CD4-positive, alpha-beta T cell treated with Interleukin-17A for 1 hour (primary cell): ENCODE measurements at places on chromosomes 4 and X.
A peak's percentile ranks its signal among the peaks of the same experiment; 100 is the strongest.

DNA sequence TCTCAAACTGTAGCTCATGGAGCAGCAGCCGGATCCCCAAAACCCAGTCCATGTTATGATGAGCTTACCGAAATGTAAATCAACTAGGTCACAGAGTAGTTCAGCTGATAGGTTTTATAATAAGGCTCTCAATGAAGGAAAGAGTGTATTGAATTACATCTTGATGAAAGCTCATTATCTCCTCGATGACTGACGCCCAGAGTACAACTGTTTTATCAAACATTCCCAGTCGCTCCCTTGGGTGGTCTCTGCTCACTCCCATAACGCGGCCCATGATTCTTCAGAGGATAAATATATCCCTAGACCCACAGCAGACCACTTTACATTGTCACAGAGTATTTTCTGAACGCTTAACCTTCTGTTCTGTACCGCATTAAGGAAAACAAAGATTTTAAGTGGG lies 452.3 kb upstream of the GALNT7 start:
- no peak for DNase-seq

GRCh38 chrX:150688911-150689451 lies 4.2 kb upstream of the MTMR1 start:
- DNase-seq: no peak

DNA sequence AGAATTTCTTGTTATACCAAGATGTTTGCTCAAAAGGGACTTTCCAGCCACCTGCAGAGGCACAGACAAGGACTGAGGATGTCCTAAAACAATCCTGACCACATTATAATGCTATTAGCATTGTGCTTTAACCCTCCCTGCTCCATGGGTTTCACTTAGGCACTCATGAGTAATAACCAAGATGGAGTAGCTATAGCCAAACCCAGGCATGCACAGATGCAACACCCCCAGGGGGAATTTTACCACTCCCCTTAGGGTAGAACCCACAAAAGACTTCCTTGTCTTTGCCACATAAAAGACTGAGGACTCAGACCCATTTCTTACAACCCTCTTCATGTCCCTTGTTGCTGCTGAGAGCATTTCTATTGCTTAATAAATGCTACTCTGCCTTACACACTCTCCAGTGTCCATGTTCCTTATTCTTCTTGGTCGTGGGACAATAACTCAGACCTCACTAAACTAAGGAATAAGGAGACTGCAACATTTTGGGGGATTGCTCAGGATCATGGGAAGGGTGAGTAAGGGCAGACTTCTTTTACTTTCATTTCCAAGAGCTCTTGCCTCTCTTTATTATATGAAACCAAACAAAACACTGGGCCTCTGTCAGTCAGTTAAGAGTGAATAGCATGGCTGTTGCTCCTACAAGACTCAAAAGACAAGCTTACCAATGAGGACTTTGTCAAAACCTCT lies 103.5 kb downstream of the TECRL start:
- DNase-seq: no peak

DNA sequence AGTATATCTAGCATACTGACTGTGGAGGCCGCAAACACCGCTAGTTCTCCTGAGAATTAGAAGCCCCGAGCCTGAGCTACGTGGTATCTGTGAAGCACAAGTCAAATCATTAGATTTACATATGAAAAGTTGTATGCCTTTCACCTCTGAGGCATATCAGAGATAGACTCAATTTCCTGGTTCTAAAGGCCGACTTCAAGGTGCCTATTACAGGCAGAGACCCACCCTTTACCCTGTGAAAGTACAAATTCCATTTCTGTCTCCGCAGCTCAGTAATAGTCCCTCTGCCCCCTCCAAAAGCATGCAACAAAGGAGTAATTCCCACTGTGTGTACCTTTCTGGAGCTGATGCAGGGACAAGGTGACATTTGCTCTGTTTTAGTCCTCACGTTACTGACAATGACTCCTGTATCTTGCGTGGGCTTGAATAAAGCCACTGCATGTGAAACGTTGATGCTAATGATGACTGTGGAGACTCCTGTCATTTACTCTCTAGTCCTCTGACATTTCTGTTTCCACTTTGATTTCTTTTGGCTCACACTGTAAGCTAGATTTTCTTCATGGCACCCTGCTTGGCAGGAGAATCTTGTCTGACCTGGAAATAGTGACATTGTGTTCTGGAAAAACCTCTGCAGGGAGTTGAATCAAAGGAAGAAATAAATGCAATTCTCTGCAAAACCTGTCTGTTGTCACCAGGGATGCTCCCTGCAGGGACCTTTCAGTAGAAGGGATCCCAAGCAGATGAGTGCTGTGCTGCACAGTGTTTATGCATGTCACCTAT lies 273.2 kb upstream of the EMCN start:
- no peak for DNase-seq

GRCh38 chr4:52694936-52695335 lies 35.8 kb upstream of the USP46 start:
- no peak for DNase-seq

DNA sequence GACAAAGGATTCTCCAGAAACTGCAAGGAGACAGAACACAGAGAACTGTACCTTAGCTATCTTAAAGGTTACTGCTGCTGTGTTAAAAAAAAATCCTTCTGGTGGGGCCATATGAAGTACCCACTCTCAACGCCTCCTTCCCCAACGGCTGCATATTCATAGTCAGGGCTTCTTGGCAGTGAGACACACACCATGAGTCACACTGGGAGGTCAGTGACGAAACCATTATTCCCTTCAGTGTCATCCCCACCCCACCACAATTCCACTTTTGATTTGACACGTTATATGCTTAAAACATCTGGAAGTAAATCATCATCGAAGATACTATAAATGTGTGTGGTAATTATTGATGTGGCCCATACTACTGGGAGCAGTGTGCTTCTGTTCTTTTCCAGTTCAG lies 271.5 kb downstream of the LDB2 start:
- no peak for DNase-seq

DNA sequence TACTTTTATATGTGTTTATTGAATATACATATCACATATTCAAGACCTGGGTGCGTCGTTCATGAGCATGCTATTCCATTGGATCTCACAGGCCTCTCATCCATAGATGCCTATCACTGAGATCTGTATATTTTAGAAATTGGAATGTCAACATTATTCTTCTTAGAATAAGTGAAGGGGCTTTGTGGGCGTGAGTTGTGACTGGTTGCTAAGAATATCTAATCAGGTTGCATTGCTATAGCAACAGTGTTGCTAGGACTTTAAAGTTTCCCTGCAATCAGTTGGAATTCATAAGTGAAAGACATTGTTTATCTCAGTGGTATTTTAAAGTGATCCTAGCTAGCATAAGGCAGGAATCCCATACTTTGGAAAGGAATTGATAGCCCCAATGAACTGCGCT lies 36.7 kb upstream of the ANK2 start:
- DNase-seq: no peak

GRCh38 chrX:127038065-127038464 lies 218.5 kb downstream of the PRR32 start:
- DNase-seq: no peak

GRCh38 chr4:121785479-121785878 lies 15.6 kb upstream of the EXOSC9 start:
- no peak for DNase-seq

DNA sequence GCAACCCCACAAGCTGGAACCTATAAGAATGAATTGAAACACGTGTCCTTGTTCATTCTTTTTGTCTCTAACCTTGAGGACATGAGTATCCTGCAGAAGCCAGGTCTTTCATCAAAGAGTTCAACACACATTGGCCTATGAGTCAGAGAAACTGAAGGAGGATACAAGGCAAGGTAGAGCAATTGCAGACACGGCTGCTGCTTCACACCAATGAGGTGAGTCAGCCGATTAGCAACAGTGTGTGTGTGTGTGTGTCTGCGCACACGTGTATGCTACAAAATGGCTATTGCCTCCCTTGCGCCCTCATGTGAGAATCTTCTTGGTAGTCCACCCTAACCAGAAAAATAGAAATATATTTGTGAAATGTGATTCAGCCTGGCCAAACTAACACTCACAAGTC lies 1477.7 kb upstream of the IGFBP7 start:
- DNase-seq: no peak

DNA sequence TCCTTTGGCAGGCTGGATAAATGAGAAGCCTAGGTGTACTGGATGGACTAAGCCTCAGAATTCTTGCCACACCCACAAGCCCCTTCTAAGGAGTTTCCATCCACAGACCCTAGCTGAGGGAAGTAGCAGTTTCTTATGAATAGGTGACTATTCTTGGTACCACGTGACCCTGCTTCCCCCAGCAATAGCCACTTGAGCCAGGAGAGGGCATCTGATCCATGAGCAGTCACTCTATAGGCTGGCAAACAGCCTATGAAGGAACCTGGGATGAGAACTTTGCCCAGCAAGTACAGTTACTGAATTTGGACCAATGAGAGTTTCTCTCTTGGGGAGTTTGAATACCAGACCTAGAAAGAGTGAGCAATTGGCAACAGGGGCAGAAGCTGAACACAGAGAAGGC lies 84.0 kb downstream of the RTL9 start:
- no peak for DNase-seq

DNA sequence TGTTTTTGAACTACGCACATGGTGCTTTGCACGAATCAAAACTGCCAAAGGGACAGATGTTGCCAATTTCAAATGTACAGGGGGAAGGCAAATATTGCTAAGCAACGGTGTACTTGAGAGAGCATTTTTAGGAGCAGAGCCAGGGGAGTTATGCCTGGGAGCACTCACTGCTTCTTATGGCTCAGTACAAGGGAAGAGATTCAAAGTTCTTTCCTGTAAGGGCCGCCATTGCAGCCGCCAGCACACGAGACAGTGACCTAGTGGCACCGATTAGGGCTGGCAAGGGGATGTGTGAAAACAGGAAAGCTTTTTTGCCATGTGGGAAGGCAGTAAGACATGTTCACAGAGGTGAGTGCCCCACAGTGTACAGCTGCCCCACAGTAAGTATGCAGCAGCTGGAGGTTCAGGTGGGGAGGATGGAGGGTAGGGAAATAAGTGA lies 133.8 kb downstream of the AFF1 start:
- DNase-seq: no peak

GRCh38 chr4:185265942-185266341 lies 56.5 kb downstream of the SNX25 start:
- DNase-seq: peak; percentile 24

DNA sequence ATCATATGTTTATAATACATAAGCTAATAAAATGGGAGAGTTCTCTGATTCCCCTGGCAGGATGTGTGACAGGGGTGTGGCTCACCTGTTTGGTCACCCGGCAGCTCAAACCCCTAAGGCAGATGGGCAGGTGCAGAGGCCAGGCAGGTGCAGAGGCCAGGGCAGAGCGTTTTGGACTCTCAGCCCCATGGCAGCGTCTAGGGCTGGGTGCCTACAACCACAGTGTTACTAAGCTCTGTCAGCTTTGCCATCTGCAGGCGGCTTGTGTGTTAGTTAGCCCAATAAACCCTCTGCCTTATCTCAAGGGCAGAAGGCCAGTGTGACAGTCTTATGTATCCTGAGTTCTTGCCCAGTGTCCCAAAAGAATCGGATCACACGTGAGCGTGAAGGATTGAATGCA lies 54.0 kb upstream of the UGT2B15 start:
- no peak for DNase-seq

DNA sequence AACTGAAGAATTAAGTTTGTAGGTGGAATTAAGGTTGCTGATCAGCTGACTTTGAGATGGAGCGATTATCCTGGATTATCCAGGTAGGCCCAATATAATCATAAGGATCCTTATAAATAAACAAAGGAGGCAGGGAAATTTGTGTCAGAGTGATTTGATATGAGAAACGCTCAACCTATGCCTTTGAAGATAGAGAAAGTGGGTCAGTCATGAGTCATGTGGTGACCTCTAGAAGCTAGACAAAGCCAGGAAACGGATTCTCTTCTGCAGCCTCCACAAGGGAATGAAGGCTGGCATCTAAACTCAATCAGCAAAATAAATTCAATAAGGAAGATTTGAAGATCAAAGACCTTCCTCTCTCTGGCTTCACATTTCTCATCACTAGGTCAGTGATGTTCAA lies 41.5 kb upstream of the SMIM10 start:
- no peak for DNase-seq

DNA sequence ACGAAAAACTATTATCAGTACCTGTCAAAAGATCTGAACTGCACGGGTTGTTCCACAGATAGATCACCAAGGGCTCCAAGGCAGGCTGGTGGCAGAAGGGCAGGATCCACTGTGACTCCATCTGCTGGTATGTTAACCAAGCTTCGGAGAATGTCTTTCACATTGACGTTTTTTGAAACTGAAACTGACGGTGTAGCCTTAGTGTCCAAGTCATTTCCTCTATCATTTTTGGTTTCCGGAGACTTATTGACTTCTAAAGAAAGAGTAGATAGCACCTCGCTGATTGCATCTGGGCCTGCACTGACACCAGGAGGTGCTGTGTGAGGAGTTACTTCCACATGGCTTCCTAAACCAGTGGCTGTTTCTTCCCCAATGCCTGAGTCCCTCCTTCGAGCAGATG lies 186.9 kb downstream of the LRBA start:
- DNase-seq: peak; percentile 85

- DNase-seq: no peak
Measured at GRCh38 chrX:25523574-25524540, 508.1 kb upstream of the ARX start.

GRCh38 chrX:18886344-18887161 lies 97.4 kb downstream of the PHKA2 start:
- DNase-seq: peak; percentile 40

GRCh38 chr4:17018013-17018412 lies 119.6 kb upstream of the LDB2 start:
- no peak for DNase-seq

DNA sequence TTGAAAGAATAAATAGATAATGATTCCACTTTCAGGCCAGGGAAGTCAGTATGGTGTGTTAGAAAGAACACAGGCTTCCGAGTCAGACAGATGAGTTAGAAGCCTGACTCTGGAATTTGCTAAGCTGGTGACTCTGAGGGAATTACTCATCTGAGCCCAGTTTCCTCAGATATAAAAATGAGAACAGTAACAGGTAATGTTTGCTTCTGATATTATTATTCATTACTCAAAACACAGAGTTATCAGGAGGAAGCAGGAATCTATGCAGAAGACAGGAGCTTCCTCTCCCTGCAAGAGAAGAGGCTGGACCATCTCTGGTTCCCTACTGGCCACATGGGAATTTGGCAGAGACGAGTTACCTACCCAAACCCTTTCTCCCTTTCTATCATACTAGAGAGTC lies 163.1 kb downstream of the EVC2 start:
- DNase-seq: no peak

DNA sequence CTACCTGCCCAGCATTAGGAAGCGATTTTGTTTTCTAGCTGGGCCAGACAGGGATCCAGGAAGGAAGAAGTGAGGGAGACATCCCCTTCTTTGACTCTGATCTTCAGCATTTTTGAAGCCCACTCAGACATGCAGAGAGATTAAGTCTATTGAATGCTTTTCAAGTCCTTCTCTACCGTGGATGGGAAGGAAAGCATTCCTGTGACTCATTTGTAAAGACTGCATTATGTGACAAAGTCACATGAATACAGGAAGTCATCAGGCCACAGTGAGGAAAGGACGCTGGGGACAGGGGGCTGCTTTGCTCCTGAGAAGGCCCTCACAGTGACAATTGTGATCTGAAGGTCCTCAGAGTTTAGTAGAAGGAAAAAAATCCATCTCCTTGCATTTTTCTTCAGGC lies 67.4 kb upstream of the GBA3 start:
- no peak for DNase-seq
